Stimulated activated CD4-positive, alpha-beta T cell treated with anti-CD3 and anti-CD28 coated beads, Interleukin-2, amount 100 ng/mL, for 24 hours (primary cell): ENCODE measurements at places on chromosomes 6 and 20.

DNA sequence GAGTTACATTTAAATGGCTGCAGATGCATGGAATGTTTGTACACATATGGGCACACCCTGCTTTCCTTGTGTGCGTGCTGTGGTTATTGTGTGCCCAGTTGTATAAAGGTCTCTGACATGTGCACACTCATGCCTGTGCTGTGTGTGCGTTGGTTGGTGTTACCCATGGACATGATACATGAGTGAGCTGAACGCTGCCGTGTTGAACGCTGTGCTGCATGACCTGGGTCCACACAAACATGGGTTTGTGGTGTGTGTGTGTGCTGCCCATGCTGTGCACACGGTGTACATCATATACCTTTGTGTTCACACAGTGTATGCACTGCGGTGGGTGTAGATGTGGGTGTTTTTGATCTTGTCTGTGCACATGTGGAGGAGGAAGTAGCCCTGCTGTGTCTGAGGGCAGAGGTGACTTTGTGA lies 54.4 kb downstream of the TOX2 start:
- DNase-seq, result no peak

DNA sequence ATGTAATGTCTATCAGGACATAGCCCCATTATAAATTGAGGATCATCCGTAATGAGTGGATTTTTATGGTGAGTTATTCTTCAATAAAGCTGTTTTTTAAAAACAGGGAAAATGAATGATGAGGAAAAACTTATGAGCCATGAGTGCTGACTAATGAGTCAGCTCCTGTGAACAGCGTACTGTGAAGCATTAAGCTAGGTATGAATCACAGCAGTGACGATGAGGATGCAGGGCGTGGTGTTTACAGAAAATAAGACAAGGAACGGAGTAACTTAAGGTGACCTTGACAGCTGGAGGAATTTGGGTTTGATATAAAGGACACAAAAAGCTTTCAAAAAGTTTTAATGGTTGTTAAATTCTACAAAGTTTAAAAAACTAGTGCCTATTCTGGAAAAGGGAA lies 96.3 kb downstream of the FOXF2 start:
- no peak for DNase-seq

GRCh38 chr20:57372581-57373350 lies 18.4 kb upstream of the RBM38 start:
- DNase-seq, result no peak

DNA sequence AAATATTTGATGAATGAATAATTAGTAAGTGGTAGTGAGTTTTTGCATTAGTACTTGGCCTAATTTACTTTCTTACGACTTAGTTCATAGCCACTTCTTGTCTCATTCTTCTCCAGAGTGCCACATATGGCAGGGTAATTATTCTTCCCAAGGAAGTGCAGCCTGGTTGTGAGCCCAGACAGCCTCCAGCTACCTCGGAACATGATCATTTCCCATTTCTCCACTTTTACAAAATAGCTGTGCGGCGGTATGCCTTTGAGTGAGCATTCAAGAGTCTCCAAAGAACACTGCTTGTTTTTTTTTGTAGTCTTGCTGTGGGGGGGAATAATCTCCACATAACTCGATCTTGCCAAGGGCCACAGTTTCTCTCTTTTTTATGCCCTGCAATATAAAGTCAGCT lies 765.0 kb downstream of the HDGFL1 start:
- DNase-seq, result no peak

- DNase-seq, result no peak
These were observed 159.4 kb upstream of the GGTLC1 start for GRCh38 chr20:24147961-24148360.

DNA sequence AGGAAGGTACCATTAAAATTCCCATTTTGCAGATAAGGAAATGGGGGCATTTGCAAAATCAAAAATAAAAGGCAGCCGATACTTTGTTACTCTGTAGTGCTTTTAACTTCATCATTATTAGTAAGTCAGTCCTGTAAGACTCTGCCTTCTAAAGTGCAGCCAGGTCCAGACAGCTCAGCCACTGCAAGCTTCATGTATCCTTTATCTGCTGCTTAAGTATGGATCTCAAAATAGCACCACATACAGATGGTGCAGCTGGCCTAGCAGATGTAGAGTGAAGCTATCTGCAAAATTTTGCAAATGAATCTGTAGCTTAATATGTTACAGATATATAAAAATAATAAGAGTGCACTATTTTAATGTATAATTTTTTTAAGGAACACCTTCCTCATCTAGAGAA lies 53.4 kb downstream of the NUS1 start:
- DNase-seq, result no peak

DNA sequence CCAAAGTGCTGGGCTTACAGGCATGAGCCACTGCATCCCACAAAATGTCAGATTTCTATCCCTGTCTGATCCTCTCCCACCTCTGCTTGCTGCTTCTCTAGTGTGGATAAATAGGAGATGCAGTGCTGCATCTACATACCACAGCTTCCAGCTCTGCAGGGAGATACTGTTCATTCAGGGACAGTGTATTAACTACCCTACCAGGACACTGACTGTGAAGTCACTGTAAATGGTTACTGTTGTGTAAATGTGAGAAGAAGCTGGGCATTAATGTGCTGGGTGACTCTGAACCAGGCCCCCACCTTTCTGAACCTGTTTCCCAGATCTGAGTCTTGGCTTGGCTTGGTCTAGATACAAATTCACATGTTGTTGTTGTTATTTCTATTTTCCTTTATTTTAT lies 488.6 kb upstream of the SULF2 start:
- DNase-seq, result no peak

- DNase-seq, result no peak
These were observed 205.7 kb downstream of the ATXN1 start for GRCh38 chr6:16555550-16555949.

DNA sequence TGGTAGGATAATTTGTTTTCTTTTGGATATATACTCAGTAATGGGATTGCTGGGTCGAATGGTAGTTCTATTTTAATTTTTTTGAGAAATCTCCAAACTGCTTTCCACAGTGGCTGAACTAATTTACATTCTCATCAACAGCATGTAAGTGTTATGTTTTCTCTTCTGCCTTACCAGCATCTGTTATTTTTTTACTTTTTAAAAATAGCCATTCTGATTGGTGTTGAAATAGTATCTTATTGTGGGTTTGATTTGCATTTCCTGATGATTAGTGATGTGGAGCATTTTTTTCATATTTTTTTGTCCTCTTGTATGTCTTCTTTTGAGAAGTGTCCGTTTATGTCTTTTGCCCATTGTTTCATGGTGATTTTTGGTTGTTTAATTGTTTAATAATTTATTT lies 11.9 kb downstream of the HINT3 start:
- no peak for DNase-seq

DNA sequence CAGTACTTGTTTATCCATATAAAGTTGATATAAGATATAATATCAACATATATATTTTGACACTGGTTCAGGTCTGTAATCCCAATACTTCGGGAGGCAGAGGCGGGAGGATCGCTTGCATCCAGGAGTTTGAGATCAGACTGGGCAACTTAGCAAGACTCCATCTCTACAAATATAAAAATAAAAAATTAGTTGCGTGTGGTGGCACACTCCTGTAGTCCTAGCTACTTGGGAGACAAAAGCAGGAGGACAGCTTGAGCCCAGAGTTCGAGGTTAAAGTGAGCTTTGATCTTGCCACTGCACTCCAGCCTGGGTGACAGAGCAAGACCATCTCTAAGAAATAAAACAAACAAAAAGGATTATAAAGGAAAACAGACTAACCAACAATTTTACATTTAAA lies 8.9 kb upstream of the KATNA1 start:
- no peak for DNase-seq

DNA sequence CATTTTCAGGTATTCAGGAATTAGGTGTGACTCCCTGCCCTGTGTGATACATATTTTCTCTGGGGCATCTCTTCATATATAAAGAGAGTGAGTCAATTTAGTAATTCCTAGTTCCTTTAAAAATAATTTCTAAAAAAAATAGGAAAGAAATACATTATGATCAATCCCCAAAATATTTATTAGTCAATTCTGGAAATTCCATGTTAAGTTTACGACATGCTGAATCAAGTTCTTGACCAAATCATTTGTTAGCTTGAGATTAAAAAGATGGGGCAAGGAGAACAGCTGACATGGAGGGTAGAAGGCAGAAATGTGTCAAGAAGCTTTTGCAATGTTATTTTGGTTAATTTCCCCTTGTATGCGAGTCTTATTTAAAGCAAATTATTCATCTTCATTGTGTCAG lies 22.7 kb upstream of the PRDM1 start:
- no peak for DNase-seq

- DNase-seq, result no peak
These were observed 186.6 kb upstream of the DTNBP1 start for GRCh38 chr6:15849395-15849794.

- no peak for DNase-seq
These were observed 19.5 kb upstream of the SUMO4 start for GRCh38 chr6:149380523-149380922.
